ENCODE measurements at places on chromosomes 5 and 9. TPM values are rescaled to one million over a fixed set of nuclear protein-coding genes. Genes with fewer than 3 reads are reported as not detected.

IFNA13 gene
- polyA plus RNA-seq: not detected

ACTL7B gene
- not detected for polyA plus RNA-seq

GDNF gene
- polyA plus RNA-seq: 3.3 TPM

BARHL1 gene
- not detected for polyA plus RNA-seq

PDLIM4 gene
- 79.3 TPM for polyA plus RNA-seq

FREM1 gene
- polyA plus RNA-seq: 0.05 TPM

PCDHA11 gene
- 0.28 TPM for polyA plus RNA-seq

TMEM252 gene
- not detected for polyA plus RNA-seq

DNA sequence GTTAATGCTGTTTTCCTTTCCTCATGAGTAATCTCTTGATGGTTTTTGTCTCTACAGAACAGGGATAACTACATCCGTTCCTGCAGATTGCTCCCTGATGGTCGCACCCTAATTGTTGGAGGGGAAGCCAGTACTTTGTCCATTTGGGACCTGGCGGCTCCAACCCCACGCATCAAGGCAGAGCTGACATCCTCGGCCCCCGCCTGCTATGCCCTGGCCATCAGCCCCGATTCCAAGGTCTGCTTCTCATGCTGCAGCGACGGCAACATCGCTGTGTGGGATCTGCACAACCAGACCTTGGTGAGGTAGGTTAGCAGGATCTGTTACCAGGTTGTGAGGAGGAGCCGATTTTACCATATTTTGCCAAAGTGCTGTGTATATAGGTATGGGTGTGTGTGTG lies 148.2 kb downstream of the TLE4 start:
- no peaks in the 10 kb centered on the region for H3K4me1 ChIP-seq
- no peak for DNase-seq
- H3K27me3 ChIP-seq: no peaks in the 10 kb centered on the region
- H3K4me3 ChIP-seq: no peak overlapping the region

DNA sequence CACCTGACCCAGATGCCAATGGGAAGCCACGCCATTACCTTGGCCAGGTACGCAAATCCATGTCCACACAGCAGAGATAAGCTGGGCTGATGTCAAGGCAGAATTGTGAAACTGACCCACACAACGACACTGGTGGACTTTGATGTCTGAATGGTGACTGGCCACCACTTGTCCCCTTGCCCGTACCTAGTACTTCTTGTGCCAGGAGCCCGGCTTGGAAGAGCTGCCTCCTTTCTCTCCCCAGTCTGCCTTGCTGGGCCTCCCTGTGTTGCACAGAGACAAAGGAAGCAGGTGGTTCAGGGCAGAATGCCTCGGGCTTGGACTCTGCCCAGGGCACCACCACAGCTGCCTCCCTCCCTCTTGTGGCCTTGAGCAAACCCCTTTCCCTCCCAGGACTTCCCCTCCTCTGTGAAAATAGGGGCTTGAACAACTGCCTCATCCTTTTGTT lies 23.3 kb downstream of the PTGES2 start:
- H3K4me1 ChIP-seq: peaks cover 8% of the 10 kb centered on the region
- DNase-seq: no peak
- H3K36me3 ChIP-seq: peaks cover 45% of the 10 kb centered on the region
- H3K4me3 ChIP-seq: no peak overlapping the region
- H3K27me3 ChIP-seq: no peaks in the 10 kb centered on the region

GRCh38 chr5:41281215-41281810 lies 68.0 kb upstream of the C6 start:
- H3K4me3 ChIP-seq: no peak overlapping the region
- H3K27ac ChIP-seq: no peak overlapping the region
- H3K36me3 ChIP-seq: no peaks in the 10 kb centered on the region
- H3K4me1 ChIP-seq: no peaks in the 10 kb centered on the region
- DNase-seq: no peak

- no peak for DNase-seq
- no peaks in the 10 kb centered on the region for H3K27me3 ChIP-seq
- no peak overlapping the region for H3K4me3 ChIP-seq
- H3K4me1 ChIP-seq: peaks cover 13% of the 10 kb centered on the region
- no peaks in the 10 kb centered on the region for H3K36me3 ChIP-seq
- no peak overlapping the region for H3K27ac ChIP-seq
These were observed 65.7 kb downstream of the EFNA5 start for GRCh38 chr5:107604990-107605389.

GRCh38 chr5:3904584-3904983 lies 309.0 kb downstream of the IRX1 start:
- H3K4me3 ChIP-seq: no peak overlapping the region
- no peak for DNase-seq
- H3K4me1 ChIP-seq: no peaks in the 10 kb centered on the region
- no peak overlapping the region for H3K27ac ChIP-seq
- H3K27me3 ChIP-seq: no peaks in the 10 kb centered on the region

DNA sequence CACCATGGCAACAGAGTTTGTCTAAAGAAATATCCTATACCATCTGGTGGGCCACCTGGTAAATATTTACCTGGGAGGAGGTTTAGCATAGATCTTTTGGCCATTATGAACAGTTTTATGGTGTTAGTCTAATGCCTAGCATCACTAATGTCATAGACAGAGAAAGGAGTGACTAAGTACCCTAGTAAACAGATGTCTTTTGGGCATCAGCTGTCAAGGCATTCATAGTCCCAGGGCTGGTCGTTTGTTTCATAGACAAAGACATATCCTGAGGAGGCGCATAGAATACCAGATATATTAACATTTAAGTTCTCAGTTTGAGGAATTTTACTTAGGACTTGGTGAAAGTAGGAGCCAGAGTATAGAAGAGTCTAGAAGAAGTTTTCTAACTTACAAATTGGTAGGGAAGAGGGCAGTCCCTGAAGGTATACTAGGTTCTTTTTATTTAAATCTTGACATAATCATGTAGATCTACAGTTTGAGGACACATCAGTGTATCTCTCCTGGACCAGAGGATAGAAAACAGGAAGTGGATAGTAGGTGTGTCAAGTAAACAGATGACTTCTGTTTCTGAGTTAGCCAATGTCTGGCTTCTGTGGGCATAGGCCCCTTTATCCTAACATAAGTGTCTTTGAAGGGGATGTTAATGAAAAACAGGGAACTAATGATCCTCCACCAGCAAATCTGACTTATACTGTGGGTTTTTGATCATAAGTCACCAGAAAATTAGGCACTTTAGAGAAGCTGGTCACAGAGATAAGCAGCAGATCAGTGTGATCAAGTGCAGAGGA lies 105.0 kb upstream of the PRSS3 start:
- no peak overlapping the region for H3K27ac ChIP-seq
- H3K36me3 ChIP-seq: no peaks in the 10 kb centered on the region
- H3K4me1 ChIP-seq: peaks cover 3% of the 10 kb centered on the region
- DNase-seq: no peak
- no peaks in the 10 kb centered on the region for H3K27me3 ChIP-seq

GRCh38 chr9:25709941-25710340 lies 31.7 kb upstream of the TUSC1 start:
- H3K27ac ChIP-seq: no peak overlapping the region
- H3K36me3 ChIP-seq: no peaks in the 10 kb centered on the region
- no peak for DNase-seq
- no peak overlapping the region for H3K4me3 ChIP-seq

DNA sequence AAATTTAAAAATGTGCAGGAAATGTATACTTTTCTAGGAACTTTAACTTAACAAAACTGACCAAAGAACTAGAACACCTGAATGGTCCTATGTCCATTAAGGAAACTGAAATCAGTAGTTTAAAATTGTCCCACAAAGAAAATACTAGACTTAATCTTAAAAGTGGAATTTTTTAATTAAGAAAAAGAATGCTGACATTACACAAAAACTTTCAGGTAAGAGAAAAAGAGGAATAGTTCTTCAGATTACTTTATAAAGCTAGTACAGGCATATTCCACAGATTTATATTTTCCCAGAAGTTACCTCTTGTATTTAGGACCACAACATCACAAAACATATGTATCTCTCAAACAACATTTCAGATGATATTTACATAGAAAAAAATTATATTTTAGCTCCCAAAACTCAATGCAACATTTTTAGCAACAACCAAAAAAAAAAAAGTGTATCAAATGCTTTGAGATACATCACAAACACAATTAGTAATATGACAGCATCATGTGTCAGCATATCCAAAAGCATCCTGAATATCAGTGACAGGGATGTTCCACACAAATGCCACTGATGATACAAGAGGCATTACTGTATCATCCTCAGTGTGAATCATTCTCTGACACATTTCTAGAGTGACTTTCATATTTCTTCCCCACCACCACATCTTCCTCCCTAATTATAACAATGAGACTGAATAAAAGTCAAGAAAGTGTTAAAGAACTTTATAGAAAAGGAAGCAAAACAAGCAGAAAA lies 264.0 kb downstream of the EPB41L4A start:
- no peaks in the 10 kb centered on the region for H3K4me1 ChIP-seq
- no peaks in the 10 kb centered on the region for H3K36me3 ChIP-seq
- DNase-seq: no peak
- H3K27ac ChIP-seq: no peak overlapping the region
- no peaks in the 10 kb centered on the region for H3K27me3 ChIP-seq

DNA sequence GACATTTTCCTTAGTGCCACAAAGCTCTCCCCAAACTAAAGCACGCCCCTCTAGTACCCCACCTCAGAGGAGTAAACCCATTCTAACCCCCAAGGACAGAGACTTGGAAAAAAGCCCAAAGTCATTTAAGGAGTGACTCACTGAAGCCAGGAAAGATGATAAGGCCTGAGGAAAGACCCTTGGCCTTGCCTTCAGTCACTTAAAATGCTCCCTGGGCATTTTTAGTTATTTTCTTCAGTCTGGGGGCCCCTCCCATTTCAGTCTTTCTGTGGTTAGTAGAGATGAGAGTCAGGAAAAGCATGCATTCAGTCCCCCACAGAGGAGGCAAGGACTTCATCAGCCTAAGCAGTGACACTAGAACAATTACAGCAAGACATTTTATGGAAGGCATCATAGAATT lies 13.7 kb upstream of the TLX3 start:
- no peaks in the 10 kb centered on the region for H3K27me3 ChIP-seq
- no peak overlapping the region for H3K4me3 ChIP-seq
- no peak for DNase-seq
- H3K27ac ChIP-seq: no peak overlapping the region

GRCh38 chr5:126208691-126209090 lies 214.5 kb upstream of the GRAMD2B start:
- H3K27ac ChIP-seq: no peak overlapping the region
- no peaks in the 10 kb centered on the region for H3K4me1 ChIP-seq
- H3K36me3 ChIP-seq: no peaks in the 10 kb centered on the region
- H3K4me3 ChIP-seq: no peak overlapping the region
- no peaks in the 10 kb centered on the region for H3K27me3 ChIP-seq

DNA sequence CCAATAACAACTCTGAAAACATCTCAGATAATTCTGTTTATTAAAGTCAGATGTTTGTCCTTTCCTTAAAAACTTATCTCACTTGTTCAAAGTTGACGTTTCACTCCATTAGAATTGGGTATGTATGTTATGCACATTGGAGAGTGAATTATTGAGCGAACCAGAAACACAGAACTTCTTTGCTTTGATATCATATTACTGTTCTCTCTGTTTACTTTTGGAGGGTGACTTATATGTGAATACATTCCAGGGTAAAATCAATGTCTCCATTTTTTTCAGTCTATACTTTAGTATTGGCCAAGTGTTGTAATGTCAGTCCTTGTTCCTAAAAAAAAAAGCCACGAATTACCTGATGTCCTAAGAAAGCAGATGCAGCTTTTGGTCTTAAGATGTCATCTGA lies 307.4 kb downstream of the CSNK1G3 start:
- no peak overlapping the region for H3K4me3 ChIP-seq
- no peak overlapping the region for H3K27ac ChIP-seq
- H3K36me3 ChIP-seq: no peaks in the 10 kb centered on the region
- H3K27me3 ChIP-seq: no peaks in the 10 kb centered on the region
- no peak for DNase-seq

DNA sequence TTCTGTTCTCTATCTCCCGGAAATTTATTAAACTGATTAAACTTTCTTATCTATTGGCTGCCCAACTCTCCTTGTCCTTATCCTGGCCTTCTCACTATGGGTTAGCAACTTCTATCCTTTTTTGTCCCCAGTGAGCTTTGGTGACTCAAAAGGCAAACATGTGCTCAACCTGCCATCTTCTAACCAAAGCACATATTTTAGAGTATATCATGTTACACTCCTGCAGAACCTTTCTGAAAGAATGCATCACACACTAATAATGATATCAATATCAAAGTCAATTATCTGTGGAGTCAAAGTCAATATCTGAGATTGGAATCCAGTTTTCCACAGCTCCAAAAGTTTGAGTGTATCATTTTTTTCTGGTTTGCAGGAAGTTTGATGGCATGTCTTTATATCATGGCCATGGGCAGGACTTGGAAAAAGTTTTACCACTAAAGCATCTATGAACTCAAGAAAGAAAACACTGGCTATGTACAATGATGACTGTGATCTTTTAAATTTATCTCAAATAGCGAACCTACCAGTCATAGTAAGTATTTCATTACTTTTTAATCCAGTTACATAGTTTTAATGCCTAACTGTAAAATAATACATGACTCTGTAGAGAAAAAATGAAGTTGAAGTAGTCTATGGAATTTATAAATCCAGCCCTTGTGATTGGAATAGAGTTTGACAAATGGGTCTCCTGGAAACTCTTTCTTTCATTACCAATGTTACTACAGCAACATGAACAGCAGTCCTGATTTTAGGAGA lies 166.8 kb downstream of the DROSHA start:
- no peaks in the 10 kb centered on the region for H3K36me3 ChIP-seq
- no peak overlapping the region for H3K27ac ChIP-seq
- no peak overlapping the region for H3K4me3 ChIP-seq
- DNase-seq: no peak

DNA sequence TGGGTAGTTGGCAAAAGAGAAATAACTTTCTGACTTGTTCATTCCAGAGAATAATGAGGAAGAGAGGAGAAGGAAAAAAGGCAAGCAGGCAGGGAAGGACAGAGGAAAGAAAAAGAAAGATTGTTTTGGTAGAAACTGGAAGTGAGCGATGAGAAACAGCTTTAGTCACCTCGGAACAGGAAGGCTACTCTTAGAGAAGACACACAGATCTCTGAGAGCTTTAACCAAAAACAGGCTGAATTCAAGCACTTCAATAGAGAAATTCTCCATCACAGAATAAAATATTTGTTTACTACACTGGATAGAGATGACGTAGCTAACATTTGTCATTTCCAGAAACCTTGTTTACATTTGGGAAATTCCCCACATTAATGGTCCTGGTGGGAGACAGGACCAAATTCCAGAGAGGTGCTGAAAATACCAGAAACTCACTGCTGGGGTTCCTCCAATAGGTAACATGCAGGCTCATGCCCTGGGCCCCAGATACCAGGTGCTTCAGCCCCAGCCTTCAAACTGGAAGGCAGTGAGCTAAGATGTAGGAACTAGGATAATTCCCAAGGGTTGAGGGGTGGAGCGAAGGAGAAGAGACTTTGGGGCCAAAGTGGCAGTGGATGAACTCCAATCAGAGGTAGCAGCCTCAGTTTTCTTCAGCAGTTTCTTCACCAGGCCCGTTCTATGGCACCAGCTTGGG lies 227.7 kb upstream of the GRAMD2B start:
- no peaks in the 10 kb centered on the region for H3K36me3 ChIP-seq
- DNase-seq: no peak
- no peaks in the 10 kb centered on the region for H3K4me1 ChIP-seq

DNA sequence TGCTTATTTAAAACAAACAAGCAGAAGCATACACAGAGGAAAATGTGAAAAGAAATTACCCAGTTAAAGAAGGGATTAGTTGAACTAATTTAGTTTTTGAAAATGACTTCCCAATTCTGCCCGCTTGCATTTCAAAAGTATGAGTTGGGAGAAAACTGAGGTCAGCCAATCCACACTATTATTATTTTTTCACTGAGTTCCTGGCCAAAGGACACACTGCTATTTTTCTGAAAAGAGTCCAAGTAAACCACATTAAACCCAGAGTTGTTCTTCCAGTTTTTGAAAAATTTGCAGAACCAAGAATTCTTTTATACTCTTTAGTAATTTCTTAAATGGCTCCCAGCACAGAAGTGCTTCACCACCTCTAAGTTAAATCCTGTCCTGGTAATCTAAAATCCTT lies 7.5 kb downstream of the SMU1 start:
- no peaks in the 10 kb centered on the region for H3K27me3 ChIP-seq
- no peak overlapping the region for H3K27ac ChIP-seq
- no peak for DNase-seq
